Vagina (tissue), 2 donors: ENCODE measurements at places on chromosomes 4 and X. TPM values are rescaled to one million over a fixed set of nuclear protein-coding genes. Genes with fewer than 3 reads are reported as not detected.

The BCLAF3 gene
- total RNA-seq: 11.8 TPM

The BMP3 gene
- 0.25 TPM for total RNA-seq

The TMEM156 gene
- total RNA-seq: not detected

The LDB2 gene
- 70.0 TPM for total RNA-seq

The TRO gene
- 12.3 TPM for total RNA-seq

The CXCL10 gene
- 1.7 TPM for total RNA-seq

- no peak for DNase-seq
Observed at GRCh38 chr4:1356181-1356998, 9.4 kb downstream of the UVSSA start.

DNA sequence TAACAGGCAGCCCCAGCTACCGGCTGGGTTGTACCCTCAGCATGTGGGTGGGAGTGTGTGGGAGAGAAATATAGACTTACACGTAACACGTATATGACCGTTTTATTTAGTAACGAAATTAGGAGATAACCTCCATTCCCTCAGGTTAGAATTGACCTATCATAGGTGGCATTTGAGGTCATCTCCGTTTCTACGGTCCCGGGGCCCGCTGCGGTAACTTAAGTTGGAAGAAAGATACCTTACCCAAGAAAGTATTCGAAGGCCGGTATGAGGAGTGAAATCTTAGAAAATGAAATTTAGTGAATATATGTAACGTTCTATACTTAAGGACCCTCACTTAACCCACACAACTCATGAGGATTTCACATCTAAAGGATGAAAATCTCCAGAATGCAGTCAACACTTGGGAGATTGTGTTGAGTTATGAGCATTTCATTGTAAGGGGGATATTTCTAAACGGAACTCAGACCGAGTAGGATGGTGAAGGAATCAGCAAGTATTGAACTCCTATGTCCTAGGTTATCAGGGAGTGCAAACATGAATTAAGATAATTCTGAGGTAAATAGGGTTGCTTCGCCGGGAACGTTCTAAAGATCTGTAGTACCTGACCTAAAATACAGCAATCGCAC, 891 bp downstream of the CISD2 start:
- no peak for DNase-seq

GRCh38 chrX:24229400-24229879, 79.9 kb downstream of the ZFX start:
- DNase-seq: no peak

GRCh38 chrX:39613482-39613995, 484.2 kb downstream of the BCOR start:
- DNase-seq: no peak

DNA sequence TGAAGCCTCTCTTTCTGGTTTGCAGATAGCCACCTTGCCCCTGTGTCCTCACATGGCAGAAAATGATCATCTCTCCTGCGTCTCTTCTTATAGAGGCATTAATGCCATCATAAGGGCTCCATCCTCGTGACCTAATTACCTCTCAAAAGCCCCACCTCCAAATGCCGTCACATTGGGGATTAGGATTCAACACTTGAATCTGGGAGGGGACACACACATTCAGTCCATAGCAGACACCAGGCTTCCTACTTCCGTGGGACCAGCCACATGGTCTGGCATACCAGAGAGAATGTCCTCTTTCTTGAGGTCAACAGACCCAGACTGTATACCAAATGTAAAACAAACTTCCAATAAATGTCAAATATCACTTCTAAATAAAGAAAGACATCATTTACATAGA, 82.3 kb upstream of the S100G start:
- DNase-seq: no peak

DNA sequence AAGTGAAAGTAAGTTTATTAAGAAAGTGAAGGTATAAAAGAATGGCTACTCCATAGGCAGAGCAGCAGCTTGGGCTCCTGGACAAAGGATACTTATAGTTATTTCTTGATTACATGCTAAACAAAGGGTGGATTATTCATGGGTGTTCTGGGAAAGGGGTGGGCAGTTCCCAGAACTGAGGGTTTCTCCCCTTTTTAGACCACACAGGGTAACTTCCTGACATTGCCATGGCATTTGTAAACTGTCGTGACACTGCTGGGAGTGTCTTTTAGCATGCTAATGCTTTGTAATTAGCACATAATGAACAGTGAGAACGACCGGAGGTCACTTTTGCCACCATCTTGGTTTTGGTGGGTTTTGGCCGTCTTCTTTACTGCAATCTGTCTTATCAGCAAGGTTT, 557.6 kb downstream of the SPRY1 start:
- no peak for DNase-seq

DNA sequence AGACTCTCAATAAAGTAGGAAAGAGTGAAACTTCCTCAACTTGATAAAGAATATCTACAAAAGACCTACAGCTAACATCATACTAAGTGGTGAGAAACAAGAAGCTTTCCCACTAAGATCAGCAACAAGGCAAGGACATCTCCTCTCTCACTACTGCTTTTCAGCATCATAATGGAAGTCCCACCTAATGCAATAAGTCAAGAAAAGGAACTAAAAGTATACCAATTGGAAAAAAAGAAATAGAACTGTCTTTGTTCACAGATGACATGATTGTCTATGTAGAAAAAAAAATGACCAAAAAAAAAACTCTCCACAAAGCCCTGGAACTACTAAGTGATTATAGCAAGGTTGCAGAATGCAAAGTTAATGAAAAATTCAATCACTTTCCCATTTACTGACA, 25.1 kb upstream of the SH3RF1 start:
- no peak for DNase-seq

DNA sequence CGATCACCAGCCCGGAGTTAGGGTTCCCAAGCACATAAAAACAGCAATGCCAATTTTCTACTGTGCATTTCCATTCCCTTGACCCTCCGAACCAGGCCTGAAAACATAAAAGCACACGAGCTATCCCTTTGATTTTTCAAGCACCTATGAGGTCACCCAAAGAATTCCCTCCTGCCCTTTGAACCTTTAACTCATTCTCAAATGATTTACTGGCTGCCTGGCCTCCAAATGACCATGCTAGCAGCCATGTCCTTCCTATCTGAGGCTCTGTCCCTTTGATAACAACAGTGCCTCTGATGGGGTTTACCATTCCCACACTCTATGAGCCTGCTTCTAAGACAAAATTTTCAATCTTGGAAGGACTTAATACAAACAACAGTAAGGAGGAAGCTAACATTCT, 15.2 kb downstream of the SHROOM4 start:
- DNase-seq: no peak

DNA sequence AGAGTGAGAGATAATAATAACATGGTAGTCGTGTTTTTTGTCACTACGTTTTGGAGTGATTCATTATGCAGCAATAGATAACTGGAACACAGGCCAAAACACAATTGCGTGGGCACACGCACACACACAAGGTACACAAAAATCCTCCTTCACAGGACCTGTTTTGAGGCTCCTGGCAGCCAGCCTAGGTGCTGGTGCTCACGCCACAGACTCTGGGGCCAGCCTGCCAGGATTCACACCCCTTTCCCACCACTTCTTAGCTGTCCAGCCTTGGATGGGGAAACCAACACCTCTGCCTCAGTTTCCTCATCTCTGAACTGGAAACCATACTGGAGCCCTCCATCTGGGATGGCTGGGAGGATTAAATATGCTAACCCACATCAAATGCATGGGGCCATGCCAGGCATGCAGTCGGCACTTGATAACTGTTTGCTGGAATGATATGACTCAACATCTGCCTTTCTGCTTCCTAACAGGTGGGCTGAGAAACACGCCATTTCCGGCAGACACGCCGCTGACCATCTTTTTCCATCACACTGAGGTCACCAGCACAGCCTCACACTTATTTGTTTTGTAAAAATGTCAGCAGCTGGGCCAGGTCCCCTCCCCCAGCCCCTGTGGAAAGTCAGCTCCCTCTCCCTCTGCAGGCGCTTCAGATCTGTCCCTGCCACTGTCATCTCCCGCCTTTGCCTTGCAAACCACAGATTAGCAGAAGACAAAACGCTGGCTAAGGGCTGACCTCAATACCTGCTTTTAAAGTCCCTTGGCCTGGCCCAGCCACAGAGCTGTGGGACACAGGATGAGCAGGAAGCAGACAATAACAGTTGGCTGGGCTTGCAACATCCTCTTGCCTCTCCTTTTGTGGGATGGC, 237.5 kb downstream of the BCOR start:
- DNase-seq: no peak

DNA sequence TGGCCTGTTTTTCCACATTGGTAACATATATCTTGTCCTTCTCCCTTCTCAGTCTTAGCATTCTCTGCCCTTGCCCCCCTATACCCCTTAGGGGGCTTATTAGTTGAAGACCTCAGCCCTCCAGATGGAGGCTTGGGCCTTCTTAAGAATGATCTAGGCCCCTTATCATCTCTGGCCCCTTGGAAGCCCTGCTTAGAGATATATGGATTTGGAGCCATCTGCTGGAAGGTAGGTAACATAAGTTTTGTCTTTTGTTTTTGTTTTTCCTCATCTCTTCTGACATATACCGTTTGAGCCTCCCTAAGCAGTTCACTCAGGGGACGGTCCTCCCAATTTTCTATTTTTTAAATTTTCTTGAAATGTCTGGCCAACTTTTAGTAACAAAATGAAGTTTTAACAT, 48.3 kb upstream of the NAP1L2 start:
- no peak for DNase-seq

DNA sequence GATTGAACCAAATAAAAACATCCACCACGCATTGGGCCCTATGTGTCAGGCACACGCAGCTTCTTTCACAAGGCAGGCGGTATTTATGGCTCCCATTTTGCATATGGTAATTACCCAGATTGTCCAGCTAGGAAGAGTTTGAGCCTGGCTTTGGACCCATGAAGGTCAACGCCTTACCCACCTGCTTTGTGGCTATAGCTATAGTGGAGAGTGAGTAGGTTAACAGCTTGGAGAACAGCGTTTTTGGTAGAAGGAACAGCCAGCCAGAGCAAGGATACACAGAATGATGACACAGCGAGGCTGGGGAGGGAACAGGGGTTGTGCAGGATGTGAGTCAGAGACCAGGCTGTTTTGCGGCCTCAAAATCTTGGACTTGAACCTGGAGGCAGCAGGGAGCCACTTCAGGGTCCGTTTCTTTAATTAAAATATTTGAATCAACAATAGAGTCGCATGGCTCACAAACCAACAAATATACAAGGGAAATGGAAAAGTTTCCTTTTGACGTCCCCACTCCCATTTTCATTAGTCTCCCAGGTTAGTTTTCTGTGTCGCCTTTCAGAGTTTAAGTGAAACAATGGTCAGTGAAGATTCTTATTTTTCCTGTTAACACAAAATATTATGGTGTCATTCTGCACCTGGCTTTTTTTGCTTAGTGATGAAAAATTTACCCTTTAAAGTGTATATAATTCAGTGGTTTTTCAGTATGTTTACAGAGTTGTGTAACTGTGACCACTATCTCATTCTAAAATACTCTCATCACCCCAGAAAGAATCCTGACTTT, 118.2 kb upstream of the STX18 start:
- DNase-seq: no peak

- DNase-seq: no peak
Observed at GRCh38 chr4:90127706-90128345, 632 bp downstream of the CCSER1 start.

DNA sequence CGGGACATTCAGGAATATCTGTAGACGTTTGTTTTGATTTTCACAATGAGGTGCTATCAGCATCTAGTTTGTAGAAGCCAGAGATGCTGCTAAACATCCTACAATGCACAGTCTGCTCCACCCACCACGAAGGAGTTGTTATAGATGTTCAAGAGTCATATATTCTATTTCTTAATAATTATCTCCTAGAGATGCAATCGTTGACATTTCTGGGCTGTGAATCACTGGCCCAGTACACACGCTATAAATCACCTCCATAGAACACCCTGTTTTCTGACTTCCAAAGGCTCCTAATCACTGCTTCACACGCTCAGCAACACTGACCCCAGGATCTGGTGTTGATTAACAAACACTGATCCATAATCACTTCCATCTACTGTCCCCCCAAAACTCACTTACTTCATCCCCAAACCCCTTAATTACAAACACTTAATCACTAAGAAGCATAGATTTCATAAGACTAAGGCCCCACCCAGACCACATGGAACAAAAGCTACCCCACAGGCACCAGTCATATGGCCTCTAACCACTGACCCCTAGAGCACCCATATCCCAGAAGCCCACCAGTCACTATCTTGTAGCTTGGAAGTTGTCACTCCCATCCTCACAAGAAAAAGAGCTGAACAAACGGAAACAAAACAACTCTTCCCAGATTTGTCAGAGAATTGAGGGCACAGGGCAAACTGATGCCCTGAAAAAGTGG, 31.7 kb upstream of the ZNF41 start:
- no peak for DNase-seq

- DNase-seq: no peak
Observed at GRCh38 chrX:136745215-136746173, 35.2 kb downstream of the ARHGEF6 start.

GRCh38 chrX:9414416-9414815, 50.4 kb upstream of the TBL1X start:
- DNase-seq: no peak
